ENCODE measurements at places on chromosomes 3 and 15.

DNA sequence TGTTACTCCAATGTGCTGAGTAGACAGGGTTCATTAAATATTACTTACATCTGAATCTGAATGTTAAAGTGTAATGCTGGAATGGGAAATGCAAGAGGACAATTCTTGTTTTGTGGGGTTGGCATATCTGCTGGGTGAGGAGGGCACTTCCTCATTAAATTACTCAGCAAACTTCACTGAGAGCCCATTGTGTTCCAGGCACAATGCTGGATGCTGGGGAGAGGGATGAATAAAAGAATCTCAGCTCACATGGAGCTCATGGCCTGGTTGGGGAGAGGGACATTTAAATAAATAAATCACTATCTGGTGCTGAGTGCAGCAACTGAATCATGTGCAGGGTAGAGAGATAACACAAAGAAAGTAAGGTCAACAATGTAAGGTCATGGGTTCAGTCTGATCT, 199.2 kb upstream of the CFAP20DC start:
- no peak for DNase-seq

- DNase-seq = no peak
Measured at GRCh38 chr15:100265641-100266035, 76.1 kb downstream of the ADAMTS17 start.

GRCh38 chr3:81947359-81947758, 185.9 kb upstream of the GBE1 start:
- no peak for DNase-seq

DNA sequence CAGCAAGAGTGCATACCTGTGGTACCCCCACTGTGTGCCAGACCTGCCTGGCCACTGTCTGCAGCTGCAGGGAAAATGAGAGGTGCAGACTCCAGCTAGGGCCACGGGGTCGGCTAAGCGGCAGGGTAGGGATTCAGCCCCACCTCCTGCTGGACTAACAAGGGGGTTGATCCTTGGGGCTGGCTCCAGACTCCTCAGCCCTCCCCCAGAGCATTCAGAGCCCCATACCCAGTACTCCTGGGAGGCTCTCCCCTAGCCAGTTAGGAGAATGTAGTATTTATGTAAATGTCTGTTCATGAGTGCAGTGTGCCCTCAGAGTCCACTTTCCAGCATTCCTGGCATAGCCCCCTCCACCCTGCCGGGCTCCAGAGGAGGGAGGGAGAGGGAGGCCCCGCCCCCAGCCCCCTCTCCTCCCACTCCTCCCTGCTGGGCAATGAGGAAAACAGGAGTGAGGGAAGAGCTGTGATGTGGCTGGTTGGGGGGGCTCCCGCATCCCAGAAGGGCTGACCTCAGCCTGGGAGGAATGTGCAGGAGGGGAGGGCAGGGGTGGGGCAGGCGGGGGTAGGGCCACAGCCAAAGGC, 4.5 kb upstream of the SEMA3B start:
- no peak for DNase-seq

GRCh38 chr3:24199300-24199699, 254.2 kb downstream of the NR1D2 start:
- DNase-seq = no peak

GRCh38 chr3:62777130-62777529, 98.1 kb downstream of the CADPS start:
- no peak for DNase-seq

DNA sequence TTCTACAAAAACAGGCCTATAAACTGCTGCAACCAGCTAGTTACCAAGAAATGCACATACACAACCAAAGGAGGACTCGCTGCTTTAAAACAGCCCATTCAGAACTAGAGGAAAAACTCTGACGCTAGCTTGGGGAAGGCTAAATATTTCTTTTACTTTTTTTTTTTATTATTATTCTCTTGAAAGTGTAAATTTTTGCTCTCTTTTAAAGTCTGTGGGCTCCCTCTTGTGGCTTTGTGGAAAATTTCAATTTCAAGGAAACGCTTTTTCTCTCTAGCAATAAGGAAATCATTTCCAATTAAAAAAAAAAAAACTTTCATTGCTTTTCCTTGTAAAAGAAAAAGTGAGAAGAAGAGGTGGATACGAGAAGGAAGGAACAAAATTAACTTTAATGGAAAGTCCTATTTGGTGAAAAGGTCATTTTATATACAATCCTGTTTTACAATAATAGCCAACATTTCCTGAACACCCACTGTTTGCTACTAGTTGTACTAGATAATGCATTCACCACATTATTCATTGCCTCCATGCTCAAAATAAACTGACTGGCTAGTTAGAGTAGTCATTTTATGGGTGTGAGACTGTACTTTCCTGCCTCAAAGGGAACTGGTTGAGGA, 51.2 kb upstream of the SAMMSON start:
- no peak for DNase-seq

- peak; percentile 12 for DNase-seq
Measured at GRCh38 chr15:63502843-63503738, 1.3 kb upstream of the USP3 start.

DNA sequence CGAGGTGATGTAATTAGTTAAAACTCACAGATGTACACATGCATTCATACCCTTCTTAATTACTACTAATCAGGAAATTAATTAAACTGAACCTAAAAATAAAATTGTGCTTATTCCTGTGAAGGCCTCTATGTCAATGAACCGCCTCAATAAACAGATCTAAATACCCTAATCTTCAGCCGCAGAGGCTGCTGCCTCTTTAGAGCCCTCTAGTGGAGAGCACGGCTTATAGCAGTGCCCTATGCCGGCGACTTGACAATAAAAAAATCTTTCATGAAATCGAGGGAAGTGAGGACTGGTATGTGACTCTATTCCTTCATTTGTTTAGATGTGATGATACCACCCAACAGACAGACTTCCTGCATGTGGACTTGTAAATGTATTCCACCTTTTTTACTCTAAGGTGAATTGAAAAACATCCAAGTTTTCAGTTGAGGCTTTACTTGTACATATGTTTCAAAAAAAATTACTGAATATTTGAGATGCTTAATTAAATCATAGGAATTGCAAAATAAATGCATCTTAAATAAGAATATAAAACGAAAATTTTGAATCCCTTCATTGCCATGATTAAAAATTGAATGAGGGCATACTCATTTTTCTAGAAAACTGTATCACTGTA, 8.3 kb upstream of the EPHA3 start:
- no peak for DNase-seq

DNA sequence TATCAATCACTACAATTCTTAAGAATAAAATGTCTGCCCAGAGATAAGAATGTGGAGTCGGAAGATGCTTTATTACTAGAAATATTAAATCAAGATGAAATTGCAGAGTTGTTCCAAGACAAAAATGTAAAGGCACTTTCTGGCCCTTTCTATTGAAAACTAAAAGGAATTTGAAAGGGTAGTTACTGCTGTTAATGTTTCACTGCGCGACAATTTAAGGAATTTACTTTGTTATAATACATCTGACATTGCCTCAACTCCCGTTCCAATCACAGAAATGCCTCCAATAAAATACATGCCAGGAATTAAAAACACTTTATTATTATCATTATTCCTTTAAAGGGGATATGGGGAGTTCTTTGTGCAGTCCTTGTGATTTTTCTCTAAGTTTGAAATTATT, 26.4 kb downstream of the RSL24D1 start:
- DNase-seq = no peak

- DNase-seq = no peak
Measured at GRCh38 chr3:143334231-143334630, 214.7 kb downstream of the CHST2 start.

GRCh38 chr3:49276475-49277382, at the start of gene C3orf62:
TSS of gene C3orf62 (minus strand) at chr3:49277232. CDS start at chr3:49276872, 360 bp downstream.
- peak; percentile 17 for DNase-seq

GRCh38 chr3:54131890-54132289, 9.5 kb downstream of the CACNA2D3 start:
- DNase-seq = no peak

- DNase-seq = no peak
Measured at GRCh38 chr3:97485206-97485605, 279.4 kb upstream of the ARL6 start.

GRCh38 chr3:177898185-177898584, 638.1 kb upstream of the KCNMB2 start:
- DNase-seq = no peak

All from activated naive CD4-positive, alpha-beta T cell (primary cell).